NCI-H446 treated with DMSO at 0.1 percent for 48 hours (cell line): ENCODE measurements at places on chromosomes 12 and 14.

- no peak for DNase-seq
Observed at GRCh38 chr14:45242706-45243105, 10.3 kb downstream of the MIS18BP1 start.

- DNase-seq = no peak
Observed at GRCh38 chr14:86153480-86153879, 623.5 kb downstream of the FLRT2 start.

DNA sequence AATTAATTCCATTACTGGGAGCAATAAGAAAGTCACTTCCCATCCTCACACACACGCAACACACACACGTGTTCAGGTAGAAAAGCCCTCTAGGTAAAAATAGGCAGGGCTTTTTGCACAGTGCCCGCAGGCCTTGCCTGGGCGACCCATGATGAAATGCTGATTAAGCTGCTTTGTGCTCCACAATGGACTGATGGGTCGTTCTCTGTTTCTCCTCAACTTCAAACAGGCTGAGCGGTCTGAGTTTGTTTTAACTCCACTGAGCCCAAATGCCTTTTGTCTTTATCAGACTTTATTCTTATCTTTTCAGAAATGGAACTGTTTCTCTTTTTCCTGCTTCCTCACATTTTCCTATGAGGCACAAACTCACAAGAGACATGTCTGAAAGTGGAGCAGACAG lies 9.4 kb upstream of the DACT1 start:
- DNase-seq = no peak

DNA sequence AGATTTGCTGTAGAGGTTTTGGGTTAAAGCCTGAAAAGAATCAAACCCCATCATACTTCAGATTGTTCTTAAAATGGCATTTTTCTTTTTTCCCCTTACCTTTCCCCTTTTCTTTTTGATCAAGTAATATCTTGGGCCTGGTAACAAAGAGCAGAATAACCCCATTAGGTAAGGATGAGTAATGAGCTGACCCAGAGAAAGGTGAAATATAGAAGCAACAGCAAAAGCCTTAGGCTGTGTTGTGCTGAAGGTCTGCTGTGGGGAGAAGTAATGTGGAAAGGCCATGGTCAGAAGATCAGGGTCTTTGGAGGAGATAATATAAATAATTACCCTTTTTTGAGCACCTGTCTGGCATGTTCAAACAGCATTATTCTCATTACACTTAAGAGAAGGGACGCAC lies 42.3 kb downstream of the MIA2 start:
- no peak for DNase-seq

GRCh38 chr14:101497684-101498525 lies 63.4 kb upstream of the DIO3 start:
- no peak for DNase-seq

DNA sequence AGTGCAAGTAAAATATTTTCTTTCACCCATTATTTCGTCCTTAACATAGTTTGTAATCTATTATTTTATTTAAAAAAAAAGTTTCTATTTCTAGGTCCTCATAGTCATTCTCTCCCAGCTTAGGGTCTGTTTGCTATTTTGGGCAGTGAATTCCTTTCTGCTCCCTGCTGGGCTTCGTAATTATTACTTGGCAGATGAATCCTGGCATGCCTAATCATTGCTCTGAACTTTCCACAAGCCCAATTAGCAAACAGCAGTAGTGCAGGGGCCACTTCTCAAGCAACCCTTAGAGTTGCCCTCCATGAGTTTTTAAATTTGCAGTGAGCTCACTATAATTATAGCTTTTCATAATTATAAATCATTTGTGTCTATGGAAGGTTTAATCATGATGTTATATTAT lies 1378.3 kb upstream of the SEL1L start:
- DNase-seq = no peak

GRCh38 chr12:47837190-47838171 lies 17.8 kb upstream of the HDAC7 start:
- no peak for DNase-seq

DNA sequence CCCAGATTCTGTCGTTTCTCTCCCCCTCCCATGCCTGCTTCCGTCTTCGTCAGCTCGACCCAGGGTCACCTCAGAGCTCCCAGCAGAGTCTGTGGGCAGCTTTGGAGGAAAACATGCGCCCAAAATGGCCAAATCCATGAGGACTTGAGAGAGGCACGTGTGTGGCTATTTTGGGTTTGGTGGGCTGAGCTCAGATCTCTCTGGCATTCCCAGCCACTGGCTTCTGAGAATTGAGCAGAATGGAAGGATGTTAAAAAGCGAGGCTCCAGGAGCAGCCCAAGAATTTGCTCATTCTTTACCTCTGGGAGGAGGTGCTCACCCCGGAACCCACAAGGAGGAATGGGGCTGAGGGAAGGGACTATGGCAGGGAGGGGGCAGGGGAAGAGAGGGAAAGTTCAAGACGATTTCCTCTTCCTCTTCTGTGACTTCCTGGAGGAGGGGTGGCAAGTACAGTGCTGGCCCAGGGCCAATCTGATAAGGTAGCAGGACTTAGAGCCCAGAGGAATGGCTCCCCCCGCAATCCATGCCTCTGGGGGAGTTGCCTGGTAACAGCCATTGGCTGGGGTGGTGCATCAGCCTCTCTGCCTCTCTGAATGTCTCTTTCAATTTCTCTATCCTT lies 20.1 kb downstream of the TSPAN9 start:
- no peak for DNase-seq

DNA sequence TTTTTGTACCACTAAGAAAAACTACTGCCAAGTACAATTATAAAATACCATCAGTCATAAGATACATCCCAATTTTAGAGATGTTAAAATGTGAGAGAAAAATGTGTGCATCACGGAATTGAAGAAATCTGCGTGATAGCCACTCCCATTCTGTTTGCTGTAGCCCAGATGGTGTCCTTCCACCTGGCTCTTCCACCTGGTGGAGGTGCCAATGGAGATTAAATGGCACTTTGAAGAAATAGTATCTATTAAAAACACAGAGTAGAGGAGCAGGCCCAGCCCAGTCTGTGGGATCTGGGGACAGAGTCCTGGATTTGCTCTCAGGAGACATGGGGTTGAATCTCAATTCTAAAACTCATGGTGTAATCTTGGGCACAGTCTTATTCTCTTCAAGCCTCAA lies 35.5 kb downstream of the TSPAN11 start:
- no peak for DNase-seq

DNA sequence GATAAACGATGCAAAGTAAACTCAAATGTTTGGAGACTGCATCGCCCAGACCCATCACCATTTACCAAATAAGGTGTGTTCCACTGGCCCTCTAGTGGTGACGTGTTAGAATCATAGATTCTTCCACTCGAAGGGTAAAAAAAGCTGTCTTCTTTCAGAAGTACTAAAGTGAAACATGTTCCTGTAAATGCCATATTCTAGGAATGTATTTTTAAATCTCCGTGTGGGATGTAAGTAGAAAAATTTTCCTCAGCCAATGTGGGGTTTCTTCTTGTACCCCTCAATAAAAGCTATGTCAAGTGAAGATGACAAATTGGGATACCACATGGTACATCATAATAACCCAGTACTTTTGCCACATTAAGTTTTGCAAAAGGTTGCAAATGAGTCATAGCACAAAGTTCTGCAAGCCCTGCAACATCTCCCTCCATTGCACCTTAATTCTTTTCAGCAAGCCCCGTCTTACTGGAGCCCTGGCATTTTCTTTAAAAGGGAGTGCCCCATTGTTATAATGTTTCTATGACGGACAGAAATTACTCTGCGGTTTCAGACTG lies 100.8 kb downstream of the CCER1 start:
- DNase-seq = peak; percentile 14

DNA sequence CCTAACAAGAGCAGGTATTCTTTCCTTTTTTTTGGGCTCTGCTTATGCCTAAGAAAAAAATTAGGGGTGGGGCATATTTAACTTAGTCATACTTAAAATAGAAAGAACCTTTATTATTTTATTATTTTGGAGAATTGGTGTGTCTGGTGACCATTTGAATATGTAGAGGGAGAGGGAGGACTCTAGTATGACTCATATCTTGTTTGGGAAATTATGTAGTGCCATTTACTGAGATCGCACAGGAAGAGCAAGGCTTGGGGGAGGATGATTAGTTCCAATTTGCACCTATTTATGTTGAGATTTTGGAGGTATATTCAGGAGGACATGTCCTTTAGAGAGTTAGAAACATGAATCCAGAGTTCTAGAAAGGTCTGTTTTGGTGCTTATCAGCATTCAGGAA lies 9.9 kb downstream of the ZNF410 start:
- no peak for DNase-seq

DNA sequence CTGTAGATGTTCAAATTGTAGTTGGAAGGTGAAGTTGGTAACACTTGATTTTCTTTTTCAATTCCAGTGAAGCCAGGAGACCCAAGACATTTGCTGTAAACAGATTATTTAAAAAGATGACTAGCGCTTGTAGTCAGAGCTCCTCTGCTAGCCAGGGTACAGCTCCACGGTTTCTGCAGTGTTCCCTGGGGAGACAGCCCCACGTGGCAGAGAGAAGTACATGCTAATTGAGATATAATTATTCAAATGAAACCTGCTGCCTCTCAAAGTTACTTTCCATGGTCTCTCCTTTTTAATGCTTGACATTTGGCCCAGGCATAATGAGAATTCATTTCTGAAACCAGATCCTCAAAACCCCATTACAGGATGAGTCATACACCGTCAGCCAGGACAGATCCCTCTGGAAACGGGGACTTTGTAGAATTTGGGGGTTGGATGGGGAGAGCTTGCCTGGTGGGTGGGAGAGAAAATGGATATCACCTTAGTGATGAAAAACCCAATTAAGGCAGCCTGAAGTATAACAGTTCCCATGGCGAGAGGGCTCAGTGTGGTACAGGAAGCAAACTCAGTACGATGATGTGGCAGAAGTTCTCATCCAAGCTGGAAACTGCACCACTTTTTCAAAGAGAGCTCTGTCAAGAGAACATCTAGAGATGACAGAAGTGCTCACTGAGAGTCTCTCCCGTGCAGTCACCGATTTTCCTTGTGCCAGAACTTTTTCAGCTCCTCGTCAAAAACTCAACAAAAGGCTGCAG lies 637.7 kb upstream of the TMEM132C start:
- DNase-seq = peak; percentile 43

DNA sequence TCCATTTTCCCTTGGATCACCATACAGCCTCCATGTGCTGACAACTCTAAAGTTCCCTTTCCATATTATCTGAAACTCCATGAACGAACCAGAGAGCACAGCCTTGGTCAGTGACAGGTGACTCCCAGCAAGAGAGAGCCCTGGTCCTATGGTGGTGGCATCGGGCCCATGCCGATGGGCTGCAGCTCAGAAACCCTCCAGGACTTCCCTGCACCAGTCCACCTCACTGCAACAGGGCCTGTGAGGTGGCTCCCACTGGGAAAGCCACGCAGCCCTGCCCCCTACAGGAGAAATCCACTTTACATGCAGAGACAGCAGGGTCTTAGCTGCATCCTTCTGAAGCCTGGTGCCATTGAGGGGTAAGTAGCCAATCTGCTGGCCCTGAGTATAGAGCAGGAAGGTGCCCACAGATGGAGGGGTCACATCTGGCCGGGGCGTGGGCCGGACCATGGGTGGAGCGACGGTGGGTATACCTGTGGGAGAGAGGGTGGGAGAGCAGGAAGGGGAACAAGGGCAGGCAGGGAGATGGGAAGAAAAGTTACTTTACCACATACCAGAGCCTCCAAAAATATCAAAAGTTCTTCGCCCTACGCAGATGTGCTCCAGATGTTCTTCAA lies 24.7 kb downstream of the RTRAF start:
- no peak for DNase-seq

DNA sequence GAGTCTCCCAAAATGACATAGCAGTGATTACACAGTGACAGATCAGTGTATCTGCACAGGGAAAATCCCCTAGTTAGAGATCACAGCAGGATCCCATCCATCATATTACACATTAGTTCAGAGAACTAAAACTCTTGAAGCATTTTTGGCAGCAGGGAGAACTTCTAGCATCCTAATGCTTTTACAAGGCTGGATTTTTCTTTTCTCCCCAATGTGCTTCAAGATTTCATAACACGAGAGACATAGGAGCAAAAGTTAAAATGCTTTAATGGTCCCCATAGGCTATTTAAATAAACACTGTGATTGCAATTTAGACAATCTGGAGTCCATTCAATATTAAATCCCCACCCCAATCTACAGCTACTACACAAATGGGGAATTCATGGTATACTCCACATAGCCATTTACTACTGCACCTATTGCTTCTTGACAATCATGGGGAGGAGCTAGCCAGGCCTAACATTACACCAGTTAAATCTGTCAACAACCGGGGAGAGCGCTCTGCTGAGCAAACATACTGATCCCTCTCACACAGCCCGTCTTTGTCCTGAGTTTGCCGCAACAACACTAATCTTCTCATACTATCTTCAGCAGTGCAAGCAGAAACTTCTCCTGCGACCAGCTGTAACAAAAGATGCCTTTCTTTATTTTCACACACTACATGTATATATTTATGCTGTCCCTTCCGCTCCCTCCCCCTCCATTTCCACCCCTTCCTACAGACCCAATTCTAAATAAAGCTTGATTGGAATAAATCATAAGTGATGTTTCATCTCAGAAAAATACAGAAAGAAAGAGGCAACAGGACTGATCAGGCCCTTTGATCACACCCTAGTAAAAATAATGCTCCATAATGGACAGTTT lies 120.3 kb upstream of the SOX5 start:
- DNase-seq = peak; percentile 76

GRCh38 chr12:110743571-110744093 lies 941 bp upstream of the PPP1CC start:
- DNase-seq = no peak

GRCh38 chr12:124609041-124609989 lies 41.9 kb upstream of the NCOR2 start:
- DNase-seq = no peak

DNA sequence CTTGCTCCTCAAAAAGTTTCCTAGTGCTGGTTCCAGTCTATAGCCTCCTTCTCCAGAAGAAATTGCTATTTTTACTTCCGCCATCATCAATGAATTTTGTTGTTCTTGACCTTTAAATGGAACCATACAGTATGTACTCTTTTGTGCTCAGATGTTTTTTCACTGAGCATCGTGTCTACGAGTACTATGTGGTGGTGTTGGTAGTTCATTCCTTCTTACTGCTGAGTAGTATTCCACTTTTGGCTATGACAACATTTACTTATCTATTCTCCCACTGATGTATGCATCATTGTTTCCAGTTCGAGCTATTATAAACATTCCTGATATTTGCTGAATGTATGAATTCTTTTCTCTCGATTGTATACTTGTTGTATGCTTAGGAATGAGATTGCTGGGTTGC lies 28.6 kb downstream of the SLC2A14 start:
- DNase-seq = no peak

DNA sequence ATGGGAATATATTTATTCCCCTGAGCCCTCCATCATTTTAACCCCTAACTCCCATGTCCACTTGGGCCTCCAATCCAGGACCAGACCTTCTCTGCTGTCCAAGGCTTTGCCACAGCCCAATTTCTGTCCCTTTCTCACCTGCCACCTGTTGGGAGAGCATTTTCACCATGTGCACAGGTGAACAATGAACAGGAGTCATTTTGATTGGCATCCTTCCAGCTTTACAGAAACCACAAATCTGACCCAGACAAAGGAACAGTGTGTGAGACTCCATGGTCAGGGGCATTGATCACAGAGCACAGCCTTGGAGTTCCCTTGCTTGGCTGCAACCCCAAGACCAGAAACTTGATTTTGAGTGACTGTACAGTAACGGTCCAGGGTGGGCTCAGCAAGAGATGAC lies 91.9 kb downstream of the CRACR2A start:
- DNase-seq = no peak
